ENCODE measurements at places on chromosomes 5 and 9.

DNA sequence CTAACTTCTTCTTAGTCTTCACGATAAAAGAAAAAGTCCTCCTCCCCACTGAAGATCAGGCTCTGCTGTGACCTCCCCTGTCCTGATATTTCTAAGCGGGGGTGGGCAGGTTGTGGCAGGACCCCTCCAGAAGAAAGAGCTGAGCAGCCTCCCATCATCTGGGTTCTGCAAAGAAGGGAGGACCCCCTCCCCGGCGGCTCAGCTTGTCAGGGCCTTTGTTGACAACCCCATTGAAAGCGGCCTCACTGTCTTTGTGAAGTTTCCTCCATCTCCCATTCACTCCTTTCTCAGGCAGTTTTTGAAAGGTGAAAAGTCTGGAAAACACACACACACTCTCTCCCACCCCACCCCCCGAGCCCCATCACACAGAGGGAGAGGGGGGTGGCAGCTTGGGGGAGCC, 26.2 kb upstream of the BARHL1 start:
- no peak for DNase-seq

DNA sequence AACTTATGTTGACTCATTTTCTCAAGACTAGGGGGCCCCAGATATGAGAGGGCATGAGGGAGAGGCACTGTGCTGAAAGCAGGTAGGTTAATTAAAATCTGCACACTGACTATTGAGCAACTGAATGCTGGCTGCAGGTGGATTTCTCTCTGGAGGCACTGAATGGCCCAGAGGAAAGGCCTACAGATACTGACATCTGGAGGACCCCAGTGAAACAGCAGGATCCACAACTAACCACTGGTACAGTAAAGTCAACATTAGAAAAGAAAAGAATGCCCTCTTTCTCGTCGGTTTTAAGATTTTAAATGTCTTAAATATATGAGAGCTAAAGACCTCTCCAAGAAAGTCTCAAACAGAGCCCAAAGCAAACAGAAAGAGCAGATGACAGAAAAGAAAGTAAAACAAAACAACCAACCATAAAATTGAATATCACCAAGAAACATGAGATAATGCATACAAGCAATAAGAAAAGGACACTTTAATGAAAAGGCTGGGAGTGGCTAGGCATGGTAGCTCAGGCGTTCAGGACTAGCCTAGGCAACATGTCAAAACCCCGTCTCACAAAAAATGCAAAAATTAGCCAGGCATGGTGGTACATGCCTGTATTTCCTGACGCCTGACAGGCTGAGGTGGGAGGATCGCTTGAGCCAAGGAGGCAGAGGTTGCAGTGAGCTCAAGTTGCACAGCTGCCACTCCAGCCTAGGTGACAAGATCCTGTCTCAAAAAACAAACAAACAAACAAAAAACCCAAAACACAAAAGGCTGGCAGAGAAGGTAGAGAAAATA, 43.3 kb downstream of the PUM3 start:
- no peak for DNase-seq

DNA sequence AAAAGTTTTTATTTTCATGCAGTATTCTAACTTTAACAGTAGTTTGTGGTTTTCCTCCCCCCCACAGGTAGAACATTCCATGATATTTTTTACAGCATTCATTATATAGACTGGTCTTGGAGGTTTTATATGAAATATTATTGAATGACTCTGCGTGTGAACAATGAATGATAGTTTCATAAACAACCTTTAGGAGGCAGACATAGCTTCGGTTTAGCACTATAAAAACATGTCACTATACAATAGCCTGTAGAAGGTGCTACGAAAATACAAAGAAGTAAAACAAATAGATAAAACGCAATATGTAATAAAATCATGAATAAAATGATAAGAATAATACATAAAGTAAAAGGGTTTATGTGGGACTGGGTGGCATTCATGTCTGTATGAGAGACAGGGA, 8.5 kb downstream of the KLF4 start:
- no peak for DNase-seq

DNA sequence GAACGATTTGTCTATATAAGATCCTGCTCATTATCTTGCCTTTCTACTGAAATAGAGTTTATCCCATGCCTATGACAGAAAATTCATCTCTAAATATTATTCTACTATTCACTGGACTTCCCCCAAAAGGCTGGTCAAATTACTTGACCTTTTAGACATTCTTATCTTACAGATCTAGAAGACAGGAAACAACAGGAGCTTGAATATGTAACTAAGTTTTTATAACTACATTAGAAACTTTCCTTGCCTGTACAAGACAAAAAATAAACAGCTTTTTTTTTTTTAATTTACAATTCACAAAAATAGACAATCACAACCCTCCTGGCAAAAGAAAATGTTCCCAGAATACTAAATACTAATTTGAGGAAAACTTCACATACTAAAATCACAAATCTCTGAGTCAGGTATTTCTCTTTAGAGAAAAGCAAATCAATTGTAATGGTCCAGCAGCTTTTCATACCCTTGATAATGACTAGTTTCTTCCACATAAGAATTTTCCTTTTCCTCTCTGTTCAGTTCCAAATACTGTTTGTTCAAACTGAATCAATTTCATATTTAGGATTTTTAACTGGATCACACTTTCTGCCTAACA, 68.6 kb downstream of the MLLT3 start:
- no peak for DNase-seq

DNA sequence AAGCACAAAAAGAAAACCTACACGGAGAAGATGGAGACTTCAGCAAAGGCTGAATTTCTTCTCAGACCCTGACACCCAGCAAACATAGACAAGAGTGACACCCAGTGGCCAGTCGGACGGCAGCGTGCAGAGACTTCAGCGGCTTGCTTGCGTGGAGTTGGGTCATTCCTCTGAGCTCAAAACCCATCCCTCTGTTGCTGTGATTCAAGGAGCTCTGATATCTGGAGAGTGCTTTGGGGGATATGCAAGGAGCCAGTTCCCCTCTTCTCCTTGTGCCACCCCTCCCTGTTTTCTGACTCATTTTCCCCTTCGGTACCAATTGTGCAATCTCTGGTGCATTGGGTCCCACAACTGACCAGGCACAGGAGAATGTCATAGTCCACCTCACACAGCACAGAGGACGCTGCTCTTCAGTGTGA, 27.5 kb downstream of the SH3TC2 start:
- peak; percentile 77 for DNase-seq

DNA sequence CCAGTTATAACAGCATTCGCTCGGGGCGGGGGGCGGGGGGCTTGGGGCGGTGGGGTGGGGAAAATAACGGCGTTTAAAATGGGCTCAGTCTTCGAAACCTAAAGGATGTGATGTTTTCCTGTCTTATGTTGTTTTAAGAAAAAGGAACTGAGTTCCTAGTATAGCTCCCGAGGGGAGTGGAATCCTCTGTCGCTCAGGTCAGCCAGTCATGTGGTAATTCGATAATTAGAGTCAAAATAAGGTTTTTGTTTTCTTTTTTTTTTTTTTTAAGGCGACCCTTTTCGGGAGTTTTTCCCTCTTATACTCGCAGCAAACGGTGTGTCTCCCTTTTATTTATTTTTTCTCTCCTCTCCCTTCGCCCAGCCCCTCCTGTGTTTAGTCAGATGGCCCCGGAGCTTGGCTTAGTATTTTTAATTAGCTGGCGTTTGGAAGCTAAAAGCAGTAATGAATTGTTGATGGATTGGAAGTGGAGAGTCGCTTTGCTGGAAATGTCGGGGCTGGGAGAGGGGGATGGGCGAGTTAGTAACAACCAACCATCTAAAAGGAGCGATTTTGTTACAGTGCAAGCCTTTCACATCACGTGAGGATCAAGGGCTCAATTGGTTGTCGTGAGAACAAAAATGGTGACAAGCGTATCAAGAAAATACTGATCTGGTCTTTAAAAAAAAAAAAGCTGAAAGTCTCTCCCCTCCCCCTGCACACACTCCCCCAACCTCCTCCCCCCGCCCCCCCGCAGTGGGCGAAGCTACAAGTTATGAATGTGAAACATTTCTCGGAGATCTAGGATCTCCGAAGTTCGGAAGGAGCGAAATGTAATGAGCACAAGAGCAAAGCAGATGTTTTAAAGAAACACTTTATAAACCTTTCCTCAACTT, 714 bp upstream of the ZNF608 start:
- peak; percentile 14 for DNase-seq

- DNase-seq = no peak
These were observed 13.7 kb upstream of the ADAMTS16 start for GRCh38 chr5:5126444-5126843.

DNA sequence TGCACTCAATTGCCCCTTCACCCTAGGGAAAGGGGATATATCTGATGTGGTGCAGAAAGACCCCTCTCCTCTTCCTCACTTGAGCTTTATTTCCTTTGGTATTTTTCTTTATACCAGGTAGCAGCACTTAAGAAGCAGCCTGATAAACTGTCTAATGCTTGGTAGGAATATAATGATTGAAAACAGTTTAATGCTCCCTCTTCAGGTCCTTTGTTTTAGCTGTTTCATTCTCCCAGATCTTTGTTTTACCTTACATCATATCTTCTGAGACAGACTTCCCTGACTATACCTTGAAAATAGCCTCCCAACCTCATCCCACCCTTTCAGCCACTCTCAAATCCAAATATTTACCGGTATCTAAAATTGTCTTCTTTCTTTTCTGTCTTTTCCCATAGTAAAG, 87.9 kb downstream of the NUDT12 start:
- no peak for DNase-seq

DNA sequence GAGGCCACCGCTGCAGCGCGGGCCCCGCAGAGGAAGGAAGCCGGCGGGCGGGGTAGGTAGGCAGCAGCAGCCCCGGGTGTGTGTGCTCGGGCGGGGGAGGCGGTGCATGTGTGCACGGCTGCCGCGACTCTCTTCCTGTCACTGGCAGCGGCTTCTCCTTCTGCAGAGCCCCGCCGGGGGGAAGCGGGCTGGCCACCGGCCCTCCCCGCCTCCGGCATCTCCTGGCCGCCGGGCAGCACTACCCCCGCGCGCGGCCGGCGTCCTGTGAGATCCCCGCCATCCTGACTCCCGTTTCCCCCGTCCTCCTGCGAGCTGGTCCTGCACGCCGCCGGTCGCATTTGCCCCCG, 315 bp downstream of the PIK3R1 start:
- DNase-seq = no peak

DNA sequence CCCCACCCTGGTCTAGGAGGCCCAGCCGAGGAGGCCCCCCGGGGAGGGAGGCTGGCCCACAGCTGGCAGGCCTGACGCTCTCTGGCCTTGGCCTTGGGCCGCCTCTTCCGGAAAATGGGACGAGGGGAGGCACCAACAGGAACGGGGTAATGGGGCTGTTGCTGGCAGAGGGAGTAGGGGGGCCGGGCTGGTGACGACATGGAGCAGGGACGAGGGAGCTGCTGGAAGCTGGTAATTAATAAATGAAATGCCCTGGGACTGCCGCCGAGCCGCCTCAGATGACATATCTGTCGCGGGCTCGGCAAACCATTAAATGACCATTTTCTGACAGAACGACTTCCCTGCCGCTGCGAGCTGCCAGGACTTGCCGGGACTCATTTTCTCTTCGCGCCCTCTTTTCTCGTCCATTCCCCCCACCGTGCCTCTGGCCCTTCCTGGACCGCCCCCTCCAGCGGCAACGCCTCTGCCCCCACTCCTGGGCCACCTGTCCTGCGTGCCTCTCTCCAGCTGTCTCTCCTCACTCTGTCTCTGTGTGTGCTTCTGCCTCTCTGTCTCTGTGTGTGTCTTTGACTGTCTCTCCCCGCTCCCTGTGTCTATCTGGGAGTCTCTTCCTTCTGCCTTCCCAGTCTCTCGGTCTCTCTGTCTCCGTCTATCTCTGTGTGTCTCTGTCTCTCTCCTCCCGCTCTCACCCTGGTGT, 215.7 kb downstream of the PAX5 start:
- no peak for DNase-seq

GRCh38 chr5:149578896-149579295, 2.4 kb upstream of the ARHGEF37 start:
- DNase-seq = no peak

DNA sequence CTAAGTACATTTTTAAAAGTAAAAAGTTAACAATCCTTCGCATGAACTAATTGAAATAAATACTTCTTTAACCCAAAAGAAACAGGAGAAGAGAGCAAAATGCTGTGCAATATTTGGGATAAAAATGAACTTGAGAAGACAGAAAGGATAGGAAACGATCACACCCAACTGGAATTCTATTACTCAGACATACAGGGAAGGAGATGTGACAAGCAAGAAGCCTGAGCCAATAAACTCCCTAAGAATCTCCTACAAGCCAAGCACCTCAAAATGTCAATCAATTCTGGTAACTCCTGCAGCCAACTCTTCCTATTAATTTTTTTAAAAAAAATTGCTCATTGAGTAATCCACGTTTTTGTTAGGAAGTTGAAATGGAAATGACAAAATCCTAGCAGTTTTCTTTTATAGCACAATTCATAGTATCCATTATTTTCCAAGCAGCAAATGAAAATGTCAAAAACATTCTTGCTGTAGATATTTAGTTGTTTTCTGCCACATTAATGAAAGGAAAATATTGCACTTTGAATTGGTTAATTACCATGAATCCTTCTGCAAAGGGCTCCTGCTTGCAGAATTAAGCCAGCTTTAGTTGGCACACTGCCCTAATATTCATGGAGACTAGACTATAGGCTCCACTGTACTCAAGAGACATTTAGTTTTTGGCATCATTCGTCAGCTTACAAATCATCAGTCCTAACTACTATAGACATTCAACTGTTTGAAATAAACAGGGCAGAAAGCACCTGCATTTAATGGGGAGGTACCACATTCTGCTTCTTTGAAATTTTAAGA, 89.0 kb downstream of the RFX3 start:
- DNase-seq = no peak

- no peak for DNase-seq
These were observed 273.6 kb downstream of the FSTL4 start for GRCh38 chr5:133338504-133339355.

DNA sequence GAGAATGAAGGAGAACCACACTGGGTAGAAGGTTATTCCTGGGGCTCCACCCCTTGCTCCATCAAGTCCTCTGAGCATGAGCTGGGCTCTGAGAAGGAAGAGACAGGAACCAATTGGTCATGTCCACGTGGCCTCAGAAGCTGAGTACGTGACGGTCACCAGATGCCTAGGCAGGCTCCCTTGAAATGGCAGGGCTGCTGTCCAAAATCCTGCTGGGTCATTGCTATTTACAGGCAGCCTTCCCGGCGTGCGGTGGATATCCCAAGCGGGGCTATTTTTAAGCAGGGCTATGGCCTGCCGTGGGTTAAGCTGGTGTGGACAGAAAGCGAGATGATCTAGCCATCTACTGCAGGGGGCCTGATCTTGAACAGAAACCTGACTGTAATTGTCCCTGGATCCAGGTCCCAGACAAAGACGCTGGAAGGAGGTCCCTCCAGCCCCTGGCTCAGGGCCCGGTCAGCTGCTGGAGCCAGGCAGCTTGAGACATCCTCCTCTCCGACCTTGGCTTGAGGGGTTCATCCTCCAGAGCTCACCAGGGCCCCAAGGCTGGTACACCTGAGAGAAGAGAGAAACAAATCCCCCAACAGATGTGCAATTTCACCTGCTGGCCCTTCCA, 550 bp upstream of the CKMT2 start:
- DNase-seq = no peak

DNA sequence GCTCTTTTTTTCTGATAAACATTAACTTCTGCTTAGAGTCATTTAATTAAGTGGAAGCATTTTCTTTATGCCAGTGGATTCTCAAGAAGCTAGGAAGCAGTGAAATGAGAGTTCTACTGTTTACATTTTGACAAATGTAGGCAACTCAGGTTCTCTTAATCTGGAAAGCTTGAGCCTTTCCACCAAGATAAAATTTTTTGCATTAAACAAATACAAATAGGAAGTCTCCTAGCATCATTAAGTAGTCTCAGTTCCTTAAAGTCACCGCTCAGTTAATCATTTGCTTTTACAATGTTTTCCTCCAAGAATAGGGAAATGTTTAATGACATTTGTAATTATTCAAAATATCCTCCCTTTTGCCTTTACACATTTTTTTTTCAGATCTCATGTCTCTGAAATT, 290.4 kb upstream of the PDE4D start:
- DNase-seq = peak; percentile 9

All from inflammatory macrophage (primary cell).